ENCODE measurements at places on chromosomes 3 and 15.

GRCh38 chr3:85574006-85574705, 615.4 kb downstream of the CADM2 start:
- no peak for DNase-seq

DNA sequence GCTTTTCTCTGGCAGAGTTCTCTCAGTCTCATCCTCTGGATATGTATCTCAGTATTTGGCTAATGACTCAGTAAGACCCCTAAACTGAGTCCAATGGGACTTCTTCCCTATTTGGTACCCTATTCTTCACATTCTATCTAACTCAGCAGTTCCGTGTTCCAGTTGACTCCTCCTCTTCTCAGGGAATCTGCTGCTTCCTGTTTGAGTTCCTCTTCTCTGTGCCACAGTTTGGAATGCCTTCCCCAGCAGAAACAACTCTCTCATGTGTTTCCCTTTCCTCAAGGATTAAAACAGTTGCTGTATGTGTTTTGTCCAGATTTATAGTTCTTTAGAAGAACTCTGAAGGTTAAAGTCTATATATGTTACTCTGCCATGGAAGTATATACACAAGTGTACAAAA, 344.0 kb upstream of the RARB start:
- DNase-seq, result no peak

DNA sequence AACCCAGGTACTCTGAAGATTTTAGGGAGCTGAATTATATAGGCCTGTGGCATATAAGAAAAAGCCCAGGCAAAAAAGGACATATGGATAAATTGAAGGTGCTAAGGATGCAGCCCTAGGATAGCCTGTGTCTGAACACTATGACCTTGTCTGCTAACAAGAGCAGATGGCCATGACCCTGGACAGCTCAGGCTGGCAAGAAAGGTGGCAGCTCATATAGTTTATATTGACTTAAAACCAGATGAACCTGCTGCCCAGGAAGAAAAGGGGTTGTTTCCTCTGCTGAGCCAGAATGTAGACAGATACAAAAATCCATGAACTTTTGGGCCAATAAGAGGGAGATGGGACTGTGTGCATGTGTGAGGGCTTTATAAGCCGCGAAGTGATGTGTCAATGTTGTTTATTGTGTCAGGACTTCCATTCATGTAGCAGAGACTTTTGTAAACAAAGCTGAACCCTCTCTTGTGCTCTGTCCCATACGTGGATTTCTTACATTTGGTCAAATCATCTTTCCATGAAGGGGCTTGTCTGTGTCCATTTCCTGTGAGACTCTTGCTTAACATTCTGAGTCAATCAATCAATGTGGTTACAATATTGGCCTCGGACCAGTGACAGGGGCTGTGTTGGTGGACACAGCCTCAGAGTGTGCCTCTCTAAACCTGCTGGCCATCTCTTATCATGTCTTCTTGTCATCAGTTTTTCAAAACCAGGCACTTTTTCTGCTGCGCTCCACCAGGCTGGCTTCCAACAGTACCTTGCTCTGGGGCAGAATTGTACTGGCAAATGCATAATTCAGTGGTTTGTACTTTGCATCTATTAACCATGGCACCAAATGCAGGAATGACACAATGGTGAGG, 321.2 kb downstream of the WDR72 start:
- DNase-seq, result no peak

GRCh38 chr3:190504354-190505125, 9.3 kb upstream of the IL1RAP start:
- DNase-seq, result no peak

DNA sequence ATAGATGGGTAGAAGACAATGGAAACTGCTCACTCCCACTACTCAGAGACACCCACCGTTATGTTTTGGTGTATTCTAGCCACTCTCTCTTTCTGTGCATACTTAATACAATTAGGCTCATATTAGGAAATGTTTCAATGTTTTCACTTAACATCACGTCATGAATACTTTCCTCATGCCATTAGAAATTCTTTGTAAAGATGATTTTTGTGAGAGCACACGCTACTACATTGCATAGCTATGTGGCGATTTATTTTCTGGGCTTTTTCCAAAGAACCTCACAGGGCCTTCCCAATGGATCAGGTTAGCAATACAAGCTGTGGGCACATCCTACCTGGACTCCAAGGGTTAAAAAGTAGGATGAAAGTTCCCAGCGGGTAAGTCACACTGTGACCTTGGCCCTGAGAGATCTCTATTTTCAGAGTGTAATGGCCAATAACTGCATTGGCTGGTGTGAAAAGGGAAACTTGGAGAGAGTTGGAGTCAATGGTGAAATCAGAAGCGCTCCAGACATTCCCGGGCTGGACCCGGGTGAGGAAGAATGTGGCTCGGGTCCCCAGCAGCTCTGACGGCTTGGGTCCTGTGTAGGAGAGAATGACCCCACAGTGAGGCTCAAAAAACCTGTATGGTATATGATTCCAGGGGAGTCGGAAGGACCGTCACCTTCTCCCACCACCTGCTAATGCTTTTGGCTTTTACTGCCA, 25.8 kb upstream of the TGM5 start:
- no peak for DNase-seq

- no peak for DNase-seq
These were observed 123.2 kb upstream of the CGNL1 start for GRCh38 chr15:57253082-57253481.

DNA sequence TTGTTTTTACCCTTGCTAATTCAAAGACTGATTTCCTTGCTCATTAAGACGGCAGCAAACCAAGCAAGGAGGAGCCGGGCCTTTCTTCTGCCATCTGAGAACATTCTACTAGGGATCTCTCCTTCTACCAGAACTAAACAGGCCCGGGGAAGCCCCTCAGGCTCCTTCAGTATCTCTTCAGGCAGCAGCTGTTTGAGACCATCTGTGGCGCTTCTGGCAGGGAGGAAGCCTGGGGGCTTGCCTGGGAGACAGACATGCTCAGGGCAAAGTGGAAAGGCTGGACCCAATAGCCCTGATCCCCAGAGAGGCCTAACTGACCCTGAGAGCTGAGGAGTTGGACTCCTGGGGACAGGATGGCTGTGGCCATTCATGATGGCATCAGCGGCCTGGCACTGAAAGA, 67.9 kb downstream of the FEM1B start:
- no peak for DNase-seq

DNA sequence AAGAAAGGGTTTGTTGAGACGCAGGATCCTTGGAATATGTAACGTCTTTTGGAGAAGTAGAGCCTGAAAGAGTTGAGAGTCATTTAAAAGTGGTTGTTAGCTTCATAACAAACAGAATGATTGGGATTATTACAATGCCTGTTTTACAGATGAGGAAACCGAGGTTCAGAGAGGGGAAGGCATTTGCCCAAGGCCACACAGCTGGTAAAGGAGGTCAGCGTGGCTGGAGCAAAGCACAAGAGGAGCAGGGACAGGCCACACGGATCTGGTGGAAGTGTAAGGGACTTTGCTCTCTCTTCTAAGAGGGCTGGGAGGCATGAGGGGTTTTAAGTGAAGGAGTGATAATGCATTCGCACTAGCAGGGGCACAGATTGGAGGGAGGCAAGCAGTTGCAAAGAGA, 6.2 kb upstream of the OXTR start:
- no peak for DNase-seq

DNA sequence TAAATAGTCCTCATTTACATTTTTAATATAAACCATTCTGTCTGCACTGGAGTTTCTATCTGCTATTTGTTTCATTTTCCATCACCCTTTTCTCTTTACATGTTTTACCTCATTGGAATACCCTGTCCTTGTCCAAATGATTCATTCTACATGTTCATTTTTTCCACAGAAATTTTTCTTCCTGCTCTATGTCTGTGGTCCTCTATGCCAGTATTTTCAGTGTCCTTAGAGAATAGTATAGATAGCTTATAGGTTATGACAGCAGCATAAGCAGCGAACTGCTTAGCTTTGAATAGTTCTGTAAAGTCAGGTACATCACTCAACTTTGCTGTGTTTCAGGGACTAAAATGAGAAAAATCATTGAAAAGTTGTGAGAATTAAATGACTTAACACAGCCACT, 742.3 kb upstream of the CBLB start:
- DNase-seq, result no peak

DNA sequence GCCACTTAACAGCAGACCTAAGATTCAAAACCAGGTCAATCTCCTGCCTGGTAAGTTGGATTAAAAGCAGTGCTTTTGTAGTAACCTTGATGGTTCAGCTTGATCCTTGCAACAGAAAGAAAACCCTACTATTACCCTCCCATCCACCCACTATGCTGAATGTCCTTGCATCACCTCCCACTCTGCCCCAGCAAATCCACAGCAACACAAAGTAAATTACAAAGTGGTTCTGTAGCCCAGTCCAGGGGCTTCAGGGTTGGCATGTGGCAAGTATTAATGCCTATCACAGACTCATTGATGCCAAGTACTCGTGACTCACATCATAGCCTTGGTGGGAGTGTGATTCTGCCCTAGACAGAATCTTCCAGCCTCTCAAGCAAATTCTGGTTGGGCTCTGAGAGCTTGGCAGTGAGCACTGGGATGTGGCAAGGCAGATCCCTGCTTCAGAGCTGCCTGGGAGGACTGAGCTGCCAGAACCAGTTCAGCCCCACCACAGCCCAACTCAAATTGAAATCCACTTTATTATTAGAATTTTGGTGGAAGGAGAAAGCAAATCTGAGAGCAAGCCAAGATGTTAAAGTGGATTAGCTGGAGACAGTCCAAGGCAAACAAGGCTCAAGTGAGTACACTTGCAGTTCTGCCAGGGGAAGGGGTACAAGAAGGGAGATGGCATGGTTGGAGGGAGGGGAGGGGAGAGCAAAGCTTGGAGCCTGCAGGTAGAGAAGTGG, 225.8 kb upstream of the UMPS start:
- peak; percentile 69 for DNase-seq

GRCh38 chr15:94582368-94582767, 351.0 kb downstream of the MCTP2 start:
- DNase-seq, result no peak

DNA sequence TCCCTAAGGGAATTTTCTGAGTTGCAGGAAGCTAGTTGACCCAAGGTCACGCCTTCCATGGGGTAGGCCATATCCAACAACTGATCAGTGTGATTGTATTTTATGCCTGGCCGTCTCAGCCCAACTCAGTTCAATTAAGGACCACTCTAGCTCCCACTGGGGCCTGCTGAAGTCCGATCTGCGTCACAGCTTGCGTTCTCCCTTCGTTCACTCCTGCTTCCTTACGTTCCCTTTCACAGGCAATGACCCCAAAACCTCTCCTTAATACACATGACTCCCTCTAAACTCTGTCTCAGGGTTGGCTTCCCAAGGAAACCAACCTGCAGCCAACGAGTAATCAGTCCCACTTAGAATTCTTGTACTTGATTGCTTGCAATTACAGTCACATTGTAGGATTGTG, 428.0 kb downstream of the RBMS3 start:
- DNase-seq, result no peak

GRCh38 chr3:105594219-105594618, 227.5 kb downstream of the ALCAM start:
- DNase-seq, result no peak

DNA sequence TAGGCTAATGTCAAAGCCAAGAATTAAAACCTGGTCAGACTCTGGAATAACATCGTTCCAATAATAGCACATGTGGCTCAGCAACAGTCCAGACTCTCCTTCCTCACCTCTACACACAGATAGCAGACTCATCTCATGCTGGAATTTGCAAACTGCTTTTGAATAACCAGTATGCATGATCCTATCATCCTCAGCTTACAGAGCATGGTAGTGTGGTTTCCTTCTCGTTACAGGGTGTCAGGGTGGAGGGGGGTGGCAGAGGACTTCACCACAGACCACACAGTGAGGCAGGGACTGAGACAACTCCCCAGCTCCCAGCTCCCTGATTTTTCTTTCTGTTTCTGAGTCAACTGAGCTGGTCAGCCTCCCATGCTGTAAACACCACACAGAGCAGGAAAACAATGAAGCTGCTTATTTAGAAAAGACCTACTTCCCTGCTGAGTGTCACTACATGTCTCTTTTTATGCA, 101.6 kb downstream of the RPL22L1 start:
- DNase-seq, result no peak

DNA sequence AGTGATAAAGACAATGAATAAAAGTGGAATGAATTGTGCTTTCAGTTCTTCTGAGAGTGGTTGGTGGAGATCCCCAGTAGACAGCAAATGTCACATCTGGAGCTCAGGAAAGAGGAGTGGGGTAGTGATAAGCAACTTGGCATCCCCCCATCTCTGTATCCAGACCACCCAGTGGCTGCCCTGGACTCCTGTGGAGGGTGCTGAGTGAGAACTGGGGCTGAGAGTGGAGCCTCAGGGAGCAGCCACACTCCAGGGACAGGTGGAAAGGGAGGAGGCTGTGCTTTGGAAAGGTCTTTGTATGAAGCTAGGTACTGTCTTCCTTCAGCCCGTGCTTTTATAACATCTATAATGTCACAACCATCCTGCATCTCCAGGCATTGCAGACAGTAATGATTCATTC, 85.6 kb upstream of the RASGRF1 start:
- no peak for DNase-seq

GRCh38 chr3:153127788-153128187, 34.2 kb upstream of the RAP2B start:
- no peak for DNase-seq

DNA sequence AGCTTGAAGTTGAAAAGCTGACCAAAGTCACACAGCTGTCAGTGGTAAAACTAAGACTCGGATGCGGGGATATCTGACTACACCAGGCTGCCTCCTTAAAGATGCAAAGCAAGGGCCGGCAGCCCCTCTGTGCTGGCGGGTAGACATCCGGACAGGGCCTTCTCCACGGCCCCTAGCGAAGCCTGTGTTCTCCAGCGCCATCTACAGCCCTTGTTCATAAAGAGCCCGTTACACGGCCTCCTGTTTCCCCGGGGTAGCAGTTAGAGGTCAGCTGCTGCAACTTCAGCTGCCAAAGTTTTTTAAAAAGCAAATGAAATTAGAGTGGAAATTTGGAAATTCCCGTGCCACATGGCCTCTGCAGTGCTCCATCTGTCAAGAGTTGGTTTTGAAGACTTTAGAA, 383.0 kb downstream of the TBL1XR1 start:
- no peak for DNase-seq

DNA sequence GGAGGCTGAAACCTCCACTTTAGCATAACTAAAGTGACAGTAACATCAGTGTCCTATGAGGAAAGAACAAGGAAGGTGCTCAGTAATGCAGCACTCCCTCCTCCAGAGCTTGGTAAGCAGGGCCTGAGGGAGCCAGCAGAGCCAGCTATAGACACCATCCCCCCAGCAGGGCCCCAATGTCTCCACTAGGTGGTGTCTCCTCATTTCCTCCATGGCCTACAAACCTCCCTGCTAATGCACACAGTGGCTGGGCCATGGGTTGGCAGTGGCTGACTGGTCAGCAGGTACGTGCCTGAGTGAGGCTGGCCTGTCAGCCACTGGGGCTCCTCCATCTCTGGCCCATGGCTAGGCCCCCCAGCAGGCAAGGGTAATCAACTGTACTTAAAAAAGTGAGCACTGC, 13.6 kb downstream of the MRPS25 start:
- no peak for DNase-seq

All from AG09309 (cell line).